ENCODE measurements at places on chromosomes 5 and 9.
A peak's percentile ranks its signal among the peaks of the same experiment; 100 is the strongest.

- DNase-seq, result no peak
These were observed 414.0 kb downstream of the NFIB start for GRCh38 chr9:13899924-13900323.

DNA sequence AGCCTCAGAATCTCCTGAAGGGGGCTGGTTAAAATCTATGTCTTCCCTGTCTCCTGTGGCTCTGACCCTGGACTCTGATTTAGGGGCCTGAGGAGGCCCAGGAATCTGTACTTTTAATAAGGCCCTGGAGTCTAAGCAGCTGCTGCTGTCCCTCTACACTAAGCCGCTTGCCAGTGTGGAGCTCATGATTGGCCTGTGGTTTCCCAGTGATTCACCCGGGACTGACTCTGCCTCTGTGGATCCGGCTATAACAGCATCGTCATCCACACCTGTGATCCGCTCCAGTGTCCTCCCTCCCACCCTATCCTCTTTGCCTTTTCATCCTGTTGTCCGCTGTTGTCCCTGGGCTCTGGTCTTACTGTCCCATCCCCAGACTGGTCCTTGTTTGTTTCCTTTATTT, 3.7 kb downstream of the SLC31A2 start:
- DNase-seq, result no peak

DNA sequence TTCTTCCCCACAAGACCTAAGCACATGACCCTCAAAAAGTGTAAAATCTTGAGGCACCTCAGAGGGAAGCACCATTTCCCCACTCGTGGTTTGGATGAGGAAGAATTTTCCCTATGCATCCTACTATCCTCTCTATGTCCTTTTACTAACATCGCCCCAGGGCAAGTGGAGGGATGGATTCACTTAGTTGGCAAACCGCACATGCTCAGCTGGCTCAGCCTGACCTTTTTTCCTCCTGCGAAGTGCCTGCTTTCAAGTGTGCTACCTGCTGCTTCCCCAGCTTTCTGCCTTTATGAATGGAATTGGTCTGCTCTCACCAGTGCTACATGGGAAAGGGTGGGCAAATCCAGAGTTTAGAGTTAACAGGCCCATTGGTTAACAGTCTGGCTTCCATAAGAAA, 56.6 kb upstream of the IFNK start:
- DNase-seq, result no peak

DNA sequence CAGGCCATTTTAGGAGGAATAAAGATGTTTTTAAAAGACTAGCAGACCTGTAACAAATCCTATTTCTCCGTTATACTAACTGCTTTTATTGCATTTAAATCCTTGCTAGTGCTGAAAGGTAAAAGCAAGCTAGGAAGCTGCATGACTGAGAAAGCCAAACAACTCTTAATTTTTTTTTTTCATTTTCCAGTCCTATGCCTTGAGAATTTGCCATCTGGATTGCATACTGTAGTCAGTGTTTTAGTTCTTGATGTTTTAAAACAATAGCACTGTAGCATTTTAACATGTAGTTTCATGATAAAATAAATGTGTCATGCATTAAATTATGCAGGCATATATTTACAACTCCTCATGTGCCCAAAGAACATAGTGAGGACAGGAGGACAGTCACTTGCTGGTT, 108.4 kb upstream of the FGF10 start:
- DNase-seq, result no peak

DNA sequence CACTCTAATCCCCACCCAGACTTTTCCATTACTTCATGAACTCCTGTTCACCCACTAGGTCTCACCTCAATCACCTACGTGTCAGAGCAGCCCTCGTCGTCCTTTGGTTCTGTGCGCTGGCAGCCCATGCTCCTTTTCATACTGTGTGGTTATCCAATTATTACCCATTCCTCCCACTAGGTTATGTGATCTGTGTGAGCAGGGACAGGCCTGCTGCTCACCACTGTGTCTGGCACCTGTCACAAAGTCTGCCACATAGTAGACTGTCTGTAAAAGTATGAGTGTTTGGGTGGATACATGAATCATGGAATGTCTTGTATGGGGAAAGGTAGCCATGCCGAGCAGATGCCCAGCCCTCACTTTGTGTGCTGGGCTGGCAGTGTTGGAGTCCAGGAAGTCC, 12.1 kb upstream of the SMAD5 start:
- no peak for DNase-seq

- DNase-seq, result no peak
These were observed 89.7 kb upstream of the ZNF366 start for GRCh38 chr5:72596956-72597355.

DNA sequence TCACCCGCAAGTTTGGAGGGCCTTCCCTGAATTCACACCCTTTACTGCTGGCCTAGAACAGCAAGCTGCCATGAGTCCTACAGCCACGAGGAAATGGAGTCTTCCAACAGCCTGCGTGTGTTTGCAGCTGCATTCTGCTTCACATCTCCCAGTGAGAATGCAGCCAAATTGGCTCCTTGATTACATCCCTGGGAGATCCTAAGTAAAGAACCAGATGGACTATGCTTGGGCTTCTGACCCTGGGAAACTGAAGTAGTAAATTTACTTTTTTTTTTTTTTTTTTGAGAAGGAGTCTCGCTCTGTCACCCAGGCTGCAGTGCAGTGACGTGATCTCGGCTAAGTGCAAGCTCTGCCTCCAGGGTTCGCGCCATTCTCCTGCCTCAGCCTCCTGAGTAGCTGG, 617.0 kb upstream of the CDH18 start:
- no peak for DNase-seq

DNA sequence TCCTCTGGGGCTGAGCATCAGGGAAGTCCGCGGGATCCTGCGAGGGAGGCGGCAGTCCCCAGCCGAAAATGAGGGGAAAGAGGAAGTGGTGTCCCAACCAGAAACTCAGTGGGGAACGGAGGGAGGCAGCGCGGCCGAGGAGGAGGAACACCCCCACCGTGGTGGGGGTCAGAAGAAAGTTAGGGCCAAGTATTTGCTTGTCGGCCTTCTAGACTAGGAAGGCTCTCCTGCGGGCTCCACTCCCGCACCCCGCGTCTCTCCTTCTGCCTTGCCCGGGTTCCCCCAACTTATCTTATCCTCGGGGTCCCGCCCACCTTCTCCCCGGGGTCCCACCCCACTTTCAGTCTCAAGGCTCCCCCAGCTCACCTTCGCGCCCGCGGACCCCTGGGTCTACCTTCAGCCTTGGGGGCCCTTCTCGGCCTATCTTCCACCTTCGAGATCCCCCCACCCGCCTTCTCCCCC, 557 bp upstream of the PHF2 start:
- DNase-seq, result no peak

DNA sequence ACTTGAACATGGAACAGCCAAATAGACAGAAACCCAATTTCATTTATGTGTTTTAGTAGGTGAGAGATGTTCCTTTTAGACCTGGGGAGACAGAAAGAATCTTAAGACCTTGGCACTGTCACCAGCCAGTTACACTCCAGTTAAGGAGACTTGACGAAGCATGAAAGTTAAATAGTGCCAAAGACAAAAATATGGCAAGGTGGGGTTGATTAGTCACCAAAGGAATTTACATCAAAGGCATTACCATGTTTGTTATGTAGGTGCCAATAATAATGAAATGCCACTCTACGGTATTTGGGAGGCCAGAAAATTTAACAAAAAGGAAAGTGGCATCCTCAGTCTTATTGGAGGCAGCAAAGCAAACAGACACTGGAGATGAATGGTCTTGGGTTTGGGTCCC, 9.2 kb upstream of the IL12B start:
- DNase-seq, result no peak

GRCh38 chr5:135232958-135233357, 166.1 kb downstream of the MACROH2A1 start:
- no peak for DNase-seq

- no peak for DNase-seq
These were observed 216.5 kb upstream of the NR4A3 start for GRCh38 chr9:99605016-99605743.

GRCh38 chr5:59143926-59144333, 561.1 kb downstream of the RAB3C start:
- no peak for DNase-seq

DNA sequence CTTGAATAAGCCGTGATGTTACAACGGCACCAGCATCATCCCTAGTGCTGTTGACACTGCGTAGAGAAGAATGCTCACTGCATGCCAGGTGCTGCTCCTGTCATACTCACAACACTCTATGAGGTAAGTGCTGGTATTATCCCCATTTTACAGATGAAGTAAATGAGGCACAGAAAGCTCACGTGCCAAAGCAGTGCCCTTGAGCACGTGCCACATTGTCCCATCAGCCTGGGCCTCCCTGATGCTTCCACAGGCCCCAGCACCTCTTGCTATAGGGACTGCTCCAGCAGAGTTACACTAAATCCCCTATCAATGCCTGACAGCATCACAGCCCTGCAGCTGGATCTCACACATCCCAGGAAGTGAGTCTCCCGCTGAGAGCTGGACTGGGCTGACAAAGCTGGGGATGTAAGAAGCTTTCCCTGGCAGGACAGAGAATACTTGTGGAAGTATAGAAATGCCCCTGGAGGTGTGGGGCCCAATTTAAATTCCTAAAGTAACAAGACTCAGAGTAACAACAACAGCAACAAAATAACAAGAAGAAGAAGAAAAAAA, 216.1 kb downstream of the FSTL4 start:
- no peak for DNase-seq

DNA sequence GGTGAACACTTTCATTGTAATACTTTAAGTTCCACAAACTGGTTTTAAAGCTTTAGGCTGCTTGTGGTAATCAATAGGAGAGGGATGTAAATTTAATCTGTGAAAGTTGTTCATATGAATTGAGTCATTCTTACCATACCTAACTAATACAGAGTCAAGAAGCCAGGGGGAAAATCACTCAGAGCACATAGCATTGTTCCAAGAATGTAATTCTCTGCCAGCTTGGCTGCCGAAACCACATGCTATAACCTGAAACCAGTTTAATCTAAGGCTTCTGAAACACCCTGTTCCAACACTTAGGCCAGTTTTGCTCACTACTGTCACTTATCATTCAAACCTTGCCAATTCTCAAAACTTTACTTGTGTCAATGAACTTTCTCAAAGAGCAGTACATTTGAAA, 528.8 kb upstream of the GRAMD2B start:
- no peak for DNase-seq

DNA sequence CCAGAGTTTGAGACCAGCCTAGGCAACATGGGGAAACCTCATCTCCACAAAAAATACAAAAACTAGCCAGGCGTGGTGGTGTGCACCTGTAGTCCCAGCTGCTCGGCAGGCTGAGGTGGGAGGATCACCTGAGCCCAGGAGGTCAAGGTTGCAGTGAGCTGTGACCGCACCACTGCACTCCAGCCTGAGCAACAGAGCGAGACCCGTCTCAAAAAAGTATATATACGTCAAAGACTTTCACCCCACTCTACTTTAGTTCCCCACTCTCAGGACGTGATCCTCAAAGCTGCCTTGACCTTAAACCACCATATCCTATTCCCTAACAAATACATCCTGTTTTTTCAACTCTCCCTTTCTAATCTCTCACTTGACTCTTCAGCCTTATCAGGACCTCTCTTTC, 41.0 kb downstream of the PCDHGC5 start:
- no peak for DNase-seq

DNA sequence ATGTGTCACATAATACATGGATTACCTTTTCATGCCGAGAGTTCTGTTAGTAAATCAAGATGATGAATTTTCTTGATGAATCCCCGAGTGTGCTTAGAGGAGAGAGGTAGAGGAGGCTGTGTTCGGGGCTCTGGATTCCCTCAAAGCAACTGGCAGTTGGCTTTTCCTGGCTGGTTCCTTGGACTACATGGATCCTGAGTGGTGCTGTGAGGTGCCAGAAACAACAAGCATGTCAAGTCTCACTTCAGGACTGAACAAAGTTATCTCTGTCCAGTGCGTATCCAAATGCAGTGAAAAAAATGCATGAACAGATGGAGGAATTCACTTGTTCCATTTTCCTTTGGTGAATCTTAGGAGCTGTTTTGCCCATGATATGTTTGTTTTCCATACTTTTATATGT, 231.7 kb downstream of the FBXL7 start:
- no peak for DNase-seq

GRCh38 chr9:101235105-101235866, 149.5 kb downstream of the BAAT start:
- DNase-seq, result no peak

DNA sequence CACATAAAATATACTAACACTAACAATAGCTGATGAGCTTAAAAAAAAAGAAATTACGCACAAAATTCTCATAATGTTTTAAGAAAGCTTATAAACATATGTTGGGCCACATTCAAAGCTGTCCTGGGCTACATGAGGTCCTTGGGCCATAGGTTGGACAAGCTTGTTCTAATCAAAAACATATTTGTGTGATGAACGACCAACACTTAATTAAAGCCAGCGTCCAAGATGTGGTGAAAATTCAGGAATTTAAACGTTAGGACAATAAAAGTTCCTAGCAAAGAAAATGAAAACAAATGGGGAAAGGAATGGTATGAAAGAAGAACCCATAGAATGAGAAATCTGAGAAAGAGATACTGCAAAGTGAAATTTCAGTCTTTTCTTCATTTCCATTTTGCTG, 429.6 kb upstream of the DMAC1 start:
- no peak for DNase-seq

DNA sequence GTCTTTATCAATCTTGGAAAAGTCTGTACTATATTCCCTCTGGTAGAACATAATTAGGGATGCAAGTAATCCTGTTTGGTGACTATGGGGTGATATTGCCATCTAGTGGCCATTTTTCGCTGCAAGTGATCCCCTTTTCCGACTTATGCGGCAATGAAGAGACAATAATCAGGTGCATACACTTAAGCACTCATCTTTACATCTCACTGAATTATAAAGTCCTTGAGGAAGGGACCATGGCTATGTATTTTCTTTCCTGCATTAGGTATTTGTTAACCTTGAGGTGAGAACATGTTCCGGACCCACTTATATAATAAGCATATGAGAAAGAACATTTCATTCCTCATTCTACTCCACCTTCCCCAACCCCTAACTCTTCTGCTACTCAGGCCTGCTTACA, 19.6 kb upstream of the LIX1 start:
- DNase-seq, result peak; percentile 70

DNA sequence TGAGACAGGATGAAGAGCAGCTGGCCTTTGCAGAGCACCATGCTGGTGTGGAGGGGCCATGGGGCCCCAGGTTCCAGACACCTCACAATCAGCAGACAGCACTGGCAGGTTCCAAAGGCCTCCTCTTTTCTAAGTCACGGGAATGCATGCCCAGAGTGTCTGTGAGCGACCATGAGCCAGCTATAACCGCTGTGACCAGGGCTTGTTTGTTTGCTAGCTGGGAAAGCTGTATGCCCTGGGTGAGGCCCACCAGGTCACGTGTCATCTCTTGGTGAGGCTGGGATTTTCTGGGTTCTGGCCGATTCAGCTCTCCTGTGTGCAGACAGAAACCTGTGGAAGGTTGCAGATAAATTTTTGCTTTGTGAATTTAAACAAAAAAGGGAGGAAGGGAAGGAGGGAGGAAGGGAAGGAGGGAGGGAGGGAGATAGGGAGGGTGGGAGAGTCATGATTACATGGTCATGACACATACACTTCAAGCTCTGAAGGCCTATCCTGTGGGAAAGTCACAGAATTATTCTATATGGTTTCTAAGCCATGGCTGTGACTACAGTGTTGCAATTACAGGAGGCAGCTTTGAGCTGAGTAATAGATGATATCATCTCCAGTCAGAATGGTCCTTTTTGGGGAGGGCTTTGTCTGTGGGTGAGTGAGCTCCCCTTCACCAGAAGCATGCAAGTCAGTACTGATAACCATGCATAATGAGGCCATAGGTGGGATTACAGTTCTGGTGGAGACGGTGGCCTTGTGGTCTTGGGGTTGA, 37.2 kb downstream of the PAPPA start:
- DNase-seq, result no peak

- DNase-seq, result no peak
These were observed 2.8 kb downstream of the CKS2 start for GRCh38 chr9:89313842-89314241.
